Natural killer cell (primary cell): ENCODE measurements at places on chromosomes 2 and 18.

- no peaks in the 10 kb centered on the region for H3K4me1 ChIP-seq
- no peak overlapping the region for H3K27ac ChIP-seq
- DNase-seq = no peak
- H3K4me3 ChIP-seq = no peak overlapping the region
- no peaks in the 10 kb centered on the region for H3K27me3 ChIP-seq
Observed at GRCh38 chr2:153354377-153354776, 124.2 kb downstream of the RPRM start.

- H3K27me3 ChIP-seq = no peaks in the 10 kb centered on the region
- no peak overlapping the region for H3K4me3 ChIP-seq
- no peaks in the 10 kb centered on the region for H3K36me3 ChIP-seq
- peaks cover 8% of the 10 kb centered on the region for H3K4me1 ChIP-seq
Observed at GRCh38 chr18:23283916-23284430, 148.7 kb downstream of the CABLES1 start.

DNA sequence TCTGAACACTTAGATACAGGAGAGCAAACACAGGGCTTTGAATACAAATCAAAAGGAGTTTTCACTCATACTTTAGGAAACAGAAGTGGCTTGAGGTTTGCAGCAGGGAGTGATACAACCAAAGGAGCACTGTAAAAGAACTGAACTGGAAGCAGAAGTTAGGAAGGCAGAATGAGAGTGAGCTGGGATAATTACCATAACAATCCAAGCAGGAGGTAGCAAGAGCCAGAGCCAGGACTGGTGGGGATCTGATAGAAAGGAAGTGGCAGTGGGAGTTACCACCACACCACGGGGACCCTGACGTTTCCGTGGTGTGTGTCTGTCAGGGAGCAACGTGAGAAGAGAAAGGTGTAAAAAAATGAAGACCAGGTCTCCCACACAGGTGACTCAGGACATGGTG lies 81.3 kb upstream of the EPB41L3 start:
- DNase-seq = no peak
- H3K27ac ChIP-seq = no peak overlapping the region
- H3K36me3 ChIP-seq = no peaks in the 10 kb centered on the region
- H3K4me1 ChIP-seq = peaks cover 18% of the 10 kb centered on the region

DNA sequence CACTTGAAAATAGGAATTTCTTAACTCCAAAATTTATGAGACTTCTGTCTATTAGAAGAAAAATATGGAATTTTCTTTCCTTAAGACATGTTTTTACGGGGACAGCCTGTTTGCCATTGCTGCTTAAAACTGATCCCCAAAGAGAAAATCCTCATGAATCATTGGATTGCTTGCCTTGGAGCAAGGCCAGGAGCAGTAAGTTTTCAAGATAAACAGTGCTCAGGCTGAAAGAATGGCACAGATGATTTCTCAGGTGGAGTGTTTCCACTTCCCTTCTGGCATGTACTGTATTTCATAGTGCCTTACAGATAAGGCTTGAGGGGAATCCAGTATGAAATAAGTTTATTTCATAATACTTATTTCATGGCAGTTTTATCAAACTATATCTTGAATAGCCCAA lies 74.3 kb upstream of the MMADHC start:
- no peaks in the 10 kb centered on the region for H3K36me3 ChIP-seq
- no peaks in the 10 kb centered on the region for H3K27me3 ChIP-seq
- DNase-seq = no peak
- no peak overlapping the region for H3K27ac ChIP-seq
- H3K4me3 ChIP-seq = no peak overlapping the region
- no peaks in the 10 kb centered on the region for H3K4me1 ChIP-seq

DNA sequence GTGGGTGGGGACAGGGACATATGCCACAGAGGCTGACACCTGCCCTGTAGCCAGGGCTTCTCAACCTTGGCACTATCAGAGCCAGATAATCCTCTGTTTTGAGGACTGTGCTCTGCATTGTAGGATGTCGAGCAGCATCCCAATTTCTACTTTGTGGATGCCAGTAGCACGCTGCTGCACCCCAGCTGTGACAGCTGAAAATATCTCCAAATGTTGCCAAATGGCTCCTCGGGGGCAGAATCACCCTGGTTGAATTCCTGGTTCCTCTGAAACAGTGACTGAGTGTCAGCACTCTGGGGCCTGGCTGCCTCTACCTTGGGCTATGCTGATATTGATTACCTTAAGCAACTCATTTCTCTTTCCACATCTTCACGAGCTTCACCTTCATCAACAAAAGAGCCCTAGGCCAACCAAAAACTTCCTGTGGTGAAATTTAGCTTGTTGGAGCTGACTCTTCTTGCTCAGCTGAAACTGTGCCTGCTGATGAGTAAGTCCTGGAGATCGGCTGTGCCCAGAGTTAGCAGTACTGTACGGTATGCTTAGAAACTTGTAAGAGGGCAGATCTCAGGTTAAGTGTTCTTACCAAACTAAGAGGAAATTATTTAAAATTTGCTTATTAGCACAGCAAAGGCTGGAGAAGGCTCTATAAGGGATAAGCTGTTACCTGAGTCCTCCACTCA lies 138.1 kb downstream of the SEPTIN10 start:
- H3K27me3 ChIP-seq = no peaks in the 10 kb centered on the region
- H3K4me3 ChIP-seq = no peak overlapping the region
- no peak for DNase-seq
- H3K27ac ChIP-seq = no peak overlapping the region
- peaks cover 8% of the 10 kb centered on the region for H3K4me1 ChIP-seq

GRCh38 chr2:136005462-136006196 lies 20.2 kb upstream of the DARS1 start:
- peaks cover 26% of the 10 kb centered on the region for H3K4me1 ChIP-seq
- H3K4me3 ChIP-seq = no peak overlapping the region
- DNase-seq = no peak
- H3K36me3 ChIP-seq = no peaks in the 10 kb centered on the region

- no peaks in the 10 kb centered on the region for H3K36me3 ChIP-seq
- no peak overlapping the region for H3K27ac ChIP-seq
- H3K27me3 ChIP-seq = no peaks in the 10 kb centered on the region
- H3K4me1 ChIP-seq = no peaks in the 10 kb centered on the region
- H3K4me3 ChIP-seq = no peak overlapping the region
Observed at GRCh38 chr18:41126541-41127235, 828.3 kb upstream of the PIK3C3 start.
